Activated CD4-positive, alpha-beta T cell treated with anti-CD3 and anti-CD28 coated beads for 4 hours (primary cell): ENCODE measurements at places on chromosomes 2 and 18.

DNA sequence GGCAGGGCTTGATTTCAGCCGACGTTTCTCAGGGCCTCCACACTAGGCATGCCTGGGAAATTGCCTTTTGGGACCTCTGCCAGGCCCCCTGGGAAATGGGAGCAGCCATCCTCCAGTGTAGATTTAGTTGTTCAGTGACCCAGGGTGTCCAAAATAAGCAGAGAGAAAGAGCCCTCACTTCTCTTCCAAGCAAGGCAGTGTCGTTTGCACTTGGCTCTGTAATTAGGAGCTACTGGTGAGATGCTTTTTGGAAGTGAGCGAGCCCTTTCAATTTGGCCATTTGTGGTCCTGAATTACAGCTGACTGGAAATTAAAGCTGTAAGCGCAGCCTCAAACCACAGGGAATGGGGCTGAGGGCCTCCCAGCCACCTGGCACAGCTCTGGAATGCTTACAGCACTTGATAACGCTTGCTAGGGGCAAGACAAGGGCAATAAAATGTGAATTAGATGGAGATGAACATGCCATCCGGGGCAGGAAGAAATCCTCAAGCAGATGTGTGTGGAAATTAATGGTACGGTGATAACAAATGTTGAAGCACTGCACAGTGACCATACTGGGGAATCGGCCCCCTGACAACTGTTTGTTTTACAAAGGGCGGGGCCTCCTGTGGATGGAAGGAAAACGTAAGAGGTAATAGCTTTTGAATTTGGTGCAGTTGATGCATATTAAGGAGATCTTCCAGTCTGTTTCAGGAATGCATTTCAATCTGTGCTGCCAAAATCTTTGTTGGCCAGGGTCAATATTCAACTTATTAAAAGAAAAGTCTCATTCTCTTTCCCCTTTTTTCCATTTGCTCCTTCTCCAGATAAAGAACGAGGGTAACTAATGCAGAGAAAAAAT lies 173.1 kb downstream of the UXS1 start:
- no peak for DNase-seq

- no peak for DNase-seq
Observed at GRCh38 chr18:14948163-14948540, 200.2 kb downstream of the ANKRD30B start.

DNA sequence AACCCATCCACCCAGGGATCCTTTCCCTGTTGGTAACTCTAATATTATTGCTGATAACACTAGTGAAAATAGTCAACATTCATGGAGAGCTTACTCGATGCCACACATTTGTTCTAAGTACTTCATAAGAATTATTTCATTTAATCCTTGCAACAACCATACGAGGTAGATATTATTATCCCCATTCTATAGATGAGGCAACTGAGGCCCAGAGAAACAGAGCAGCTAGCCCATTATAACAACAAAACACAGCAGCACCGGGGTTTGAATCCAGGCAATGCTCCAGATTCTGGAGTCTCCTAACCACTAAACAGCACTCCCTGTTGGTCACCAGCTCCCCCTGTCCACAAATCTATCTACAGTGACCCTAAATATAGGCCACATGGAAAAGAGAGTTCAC lies 90.4 kb upstream of the PKDCC start:
- DNase-seq = no peak

DNA sequence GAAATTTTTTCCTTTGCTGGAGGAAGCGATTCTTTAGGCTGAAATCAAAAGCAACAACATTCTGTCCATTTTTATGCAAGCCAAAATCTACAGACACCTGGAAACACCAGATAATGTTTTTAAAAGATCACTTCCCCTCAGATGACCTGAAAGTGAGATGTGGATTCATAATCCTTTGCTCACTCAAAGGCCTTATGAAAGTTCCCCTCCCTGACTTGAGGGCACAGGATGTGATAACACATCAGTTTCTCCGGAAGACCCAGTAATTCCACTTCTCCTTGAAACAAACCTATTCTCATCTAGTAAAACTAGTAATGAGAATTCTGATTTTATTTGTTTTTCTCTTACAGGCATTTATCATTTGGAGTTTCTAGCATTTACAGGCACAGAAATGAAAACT lies 218.3 kb upstream of the RND3 start:
- no peak for DNase-seq

DNA sequence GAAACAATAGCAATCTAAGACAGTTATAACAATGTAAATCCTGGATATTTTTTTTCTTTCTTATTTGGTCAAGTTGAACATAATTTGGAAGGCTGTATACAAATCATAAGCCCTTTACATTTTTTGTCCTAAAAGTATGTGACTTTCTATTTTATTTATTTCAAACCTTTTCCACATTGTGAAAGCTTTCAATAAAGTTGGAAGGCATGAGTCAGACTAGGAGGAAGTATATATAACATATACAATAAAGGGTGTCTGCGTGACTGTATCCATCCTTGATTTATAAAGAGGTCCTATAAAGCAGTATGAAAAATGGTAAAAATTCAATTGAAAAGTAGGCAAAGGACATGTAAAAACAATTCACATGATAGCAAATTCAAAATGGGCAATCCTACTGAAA lies 44.4 kb downstream of the CRACDL start:
- no peak for DNase-seq

DNA sequence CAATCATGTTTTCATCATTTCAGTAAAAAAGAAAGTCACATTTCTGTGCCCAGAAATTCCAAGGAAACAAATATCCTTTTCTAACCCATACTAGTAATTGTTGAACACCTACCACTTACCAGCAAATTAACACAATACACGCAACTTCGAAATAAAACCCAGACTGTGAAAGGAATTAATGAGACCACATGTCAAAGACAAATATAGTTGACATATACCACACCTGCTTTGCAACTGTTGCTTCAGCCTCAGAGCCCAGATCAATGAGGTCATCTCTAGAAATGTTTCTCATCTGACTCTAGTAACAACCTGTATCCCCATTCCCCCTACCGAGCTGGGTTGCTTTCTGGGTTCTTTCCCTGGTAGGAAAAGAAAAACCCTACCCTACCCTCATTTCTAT lies 52.6 kb downstream of the TRIP12 start:
- DNase-seq = no peak

- no peak for DNase-seq
Observed at GRCh38 chr2:171587567-171587966, 65.3 kb downstream of the CYBRD1 start.

DNA sequence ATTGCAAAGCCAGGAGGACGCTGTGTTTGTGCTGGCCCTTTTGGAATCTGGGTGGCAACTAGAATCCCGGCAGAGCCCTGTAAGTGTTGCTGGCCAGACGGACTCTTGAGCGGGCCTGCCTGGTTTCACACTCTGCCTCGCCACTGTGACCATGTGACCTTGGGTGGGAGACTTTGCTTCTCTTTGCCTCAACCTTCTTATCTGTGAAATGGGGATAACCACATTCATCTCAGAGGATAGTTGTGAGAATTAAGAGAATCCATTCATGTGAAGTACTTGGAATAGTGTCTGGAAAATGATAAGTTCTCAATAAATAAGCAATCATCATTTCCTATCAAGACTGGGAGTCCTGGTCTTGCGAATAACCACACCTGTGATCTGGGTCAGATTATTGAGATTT lies 105.6 kb downstream of the LIPG start:
- no peak for DNase-seq

GRCh38 chr2:26772064-26773001 lies 8.2 kb downstream of the SLC35F6 start:
- no peak for DNase-seq

DNA sequence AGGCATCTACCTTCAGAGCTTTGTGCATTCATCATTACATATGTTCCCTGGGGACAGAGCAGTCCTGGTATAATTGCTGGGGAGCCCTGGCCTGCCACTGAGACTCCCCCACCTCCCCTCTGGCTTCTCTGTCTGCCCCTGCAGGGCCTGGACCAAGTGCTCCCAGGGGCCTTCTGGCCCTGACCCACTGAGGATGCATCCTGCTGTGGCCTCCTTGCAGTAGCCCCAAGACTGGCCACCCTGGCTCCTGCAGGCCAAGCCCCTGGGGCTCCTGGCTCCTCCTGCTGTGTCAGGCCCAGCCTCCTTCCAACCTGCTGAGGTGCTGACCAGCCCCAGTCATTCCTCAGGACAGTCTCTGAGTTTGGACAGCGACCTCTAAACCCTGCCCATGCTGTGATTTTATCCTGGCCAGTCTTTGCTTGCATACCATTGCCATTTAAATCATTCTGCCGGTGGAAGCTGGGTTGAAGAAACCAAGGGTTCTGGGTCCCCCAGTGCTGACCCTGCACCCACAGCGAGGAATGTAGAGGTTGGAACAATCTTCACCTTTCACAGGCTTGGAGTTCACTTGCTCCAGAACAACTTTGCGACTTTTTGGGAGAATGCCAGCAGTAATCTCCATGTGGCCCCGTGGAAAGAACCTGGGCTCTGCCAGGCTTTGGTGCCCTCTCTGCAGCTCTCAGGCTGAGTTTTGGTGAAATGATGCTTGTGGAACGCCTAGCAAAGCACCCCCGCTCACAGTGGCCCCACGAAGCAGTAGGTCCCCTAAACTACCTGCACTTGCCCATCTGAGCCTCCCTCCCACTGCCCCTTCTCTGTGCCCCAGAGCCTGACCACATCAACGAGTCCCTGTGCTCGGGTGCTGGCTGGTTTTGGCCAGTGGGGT lies 167.3 kb upstream of the GLI2 start:
- no peak for DNase-seq

- no peak for DNase-seq
Observed at GRCh38 chr2:119672161-119672862, 6.7 kb upstream of the TMEM177 start.

GRCh38 chr2:44596537-44597320 lies 235.0 kb downstream of the CAMKMT start:
- no peak for DNase-seq

- DNase-seq = no peak
Observed at GRCh38 chr2:195029804-195030654, 627.0 kb upstream of the SLC39A10 start.

DNA sequence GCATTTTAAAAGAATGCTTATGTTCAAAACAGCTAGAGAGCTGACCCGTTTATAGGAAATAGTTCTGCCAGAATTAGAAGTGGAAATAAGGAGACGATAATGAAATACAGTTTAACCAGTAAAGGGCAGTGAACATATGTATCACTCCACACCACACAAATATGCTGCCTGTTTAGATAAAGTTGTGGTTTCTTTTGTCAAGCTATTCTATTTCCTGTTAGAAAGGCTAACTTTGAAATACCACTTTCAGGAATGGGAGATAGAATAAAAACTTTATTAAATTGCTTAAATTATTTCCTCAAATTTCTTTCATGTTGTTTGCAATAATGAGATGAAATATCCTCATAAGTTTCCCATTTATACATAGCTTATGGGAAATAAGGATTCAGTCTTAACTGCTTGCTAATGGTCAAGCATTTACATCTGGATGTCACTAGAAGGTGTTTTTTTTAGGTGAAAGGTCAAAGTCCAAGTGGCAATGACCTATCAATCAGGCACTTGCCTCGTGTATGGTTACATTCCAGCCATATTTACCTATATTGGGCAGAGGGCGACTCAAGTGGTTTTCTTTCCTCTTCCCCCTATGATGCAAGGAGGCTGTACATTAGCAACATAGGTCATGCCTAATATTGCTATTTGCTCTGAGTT lies 148.9 kb downstream of the ZEB2 start:
- no peak for DNase-seq

- no peak for DNase-seq
Observed at GRCh38 chr2:189585226-189585756, 4.7 kb upstream of the SLC40A1 start.

- DNase-seq = no peak
Observed at GRCh38 chr2:111167076-111167862, 46.6 kb downstream of the BCL2L11 start.

- DNase-seq = no peak
Observed at GRCh38 chr2:28429636-28430376, 37.1 kb downstream of the FOSL2 start.
